ENCODE measurements at places on chromosomes 13 and 19.

GRCh38 chr13:70394031-70394548, 285.8 kb upstream of the KLHL1 start:
- no peak for DNase-seq

DNA sequence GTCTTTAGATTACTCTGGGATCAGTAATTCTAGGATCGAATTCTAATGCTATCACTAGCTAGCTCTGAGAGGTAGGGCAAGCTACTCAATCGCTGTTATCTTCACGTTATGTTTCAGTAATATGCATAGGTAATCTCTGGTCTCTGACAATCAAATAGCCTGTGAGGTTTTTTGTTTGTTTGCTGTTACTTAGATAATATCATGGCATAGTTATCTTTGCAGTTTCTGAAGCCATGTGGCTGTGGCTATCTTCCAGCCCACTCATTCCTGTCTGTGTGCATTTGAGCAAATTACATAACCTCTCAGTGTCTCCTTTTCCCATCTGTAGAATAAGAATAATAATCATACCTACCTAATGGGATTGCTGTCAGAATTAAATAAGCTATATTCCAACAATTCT, 330.2 kb downstream of the PCDH9 start:
- DNase-seq: no peak

DNA sequence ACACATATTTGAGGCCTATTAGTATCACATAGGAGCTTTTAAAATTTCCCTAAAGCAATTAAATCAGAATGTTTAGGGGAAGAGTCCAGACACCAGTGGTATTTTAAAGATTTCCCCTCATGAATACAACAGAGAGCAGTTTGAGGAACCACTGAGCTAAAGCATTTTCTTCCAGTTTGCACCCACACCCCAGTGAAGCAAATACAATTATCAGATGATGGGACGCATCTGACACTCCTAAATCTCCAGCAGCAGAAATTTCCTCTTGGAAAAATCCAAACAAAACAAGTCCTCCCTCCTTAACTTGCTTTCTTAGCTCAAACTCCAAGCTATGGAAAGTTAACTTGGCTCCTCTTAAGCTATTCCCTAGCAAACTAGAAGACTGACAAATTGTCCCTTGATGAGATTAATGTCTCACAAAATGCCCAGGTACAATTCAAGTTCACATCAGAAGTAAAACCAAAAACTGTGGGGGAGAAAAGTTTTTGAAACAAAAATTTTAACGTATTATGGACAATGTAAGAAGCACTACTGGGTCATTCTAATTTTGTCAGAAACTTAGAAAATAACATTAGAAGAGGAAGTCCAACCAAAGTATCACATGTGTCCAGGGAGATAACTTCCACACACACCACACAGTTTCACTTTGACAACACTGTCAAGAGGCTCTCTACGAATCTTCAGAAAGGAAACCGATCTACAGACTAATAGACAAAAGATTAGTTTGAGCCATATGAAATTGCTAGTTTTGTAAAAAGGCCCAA, 74.1 kb downstream of the ABCC4 start:
- DNase-seq: no peak

DNA sequence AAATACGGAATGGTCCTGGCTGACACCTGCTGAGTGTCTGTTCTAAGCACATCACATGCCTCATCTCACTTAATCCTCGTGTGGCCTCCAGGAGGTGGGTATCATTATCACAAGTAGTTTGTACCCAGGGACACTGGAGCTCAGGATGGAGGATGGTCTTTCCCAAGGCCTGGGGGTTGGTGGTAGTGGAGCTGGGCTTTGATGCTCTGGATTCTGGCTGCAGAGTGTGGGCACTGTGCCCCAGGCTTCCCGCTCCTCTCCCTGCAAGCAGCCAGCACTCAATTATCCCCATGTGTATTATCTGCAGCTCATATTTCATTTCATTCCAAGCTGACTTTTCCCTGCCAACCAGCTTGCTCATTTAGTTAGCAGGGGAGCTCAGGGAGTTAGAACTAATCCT, 52.1 kb downstream of the SIAH3 start:
- DNase-seq: no peak

DNA sequence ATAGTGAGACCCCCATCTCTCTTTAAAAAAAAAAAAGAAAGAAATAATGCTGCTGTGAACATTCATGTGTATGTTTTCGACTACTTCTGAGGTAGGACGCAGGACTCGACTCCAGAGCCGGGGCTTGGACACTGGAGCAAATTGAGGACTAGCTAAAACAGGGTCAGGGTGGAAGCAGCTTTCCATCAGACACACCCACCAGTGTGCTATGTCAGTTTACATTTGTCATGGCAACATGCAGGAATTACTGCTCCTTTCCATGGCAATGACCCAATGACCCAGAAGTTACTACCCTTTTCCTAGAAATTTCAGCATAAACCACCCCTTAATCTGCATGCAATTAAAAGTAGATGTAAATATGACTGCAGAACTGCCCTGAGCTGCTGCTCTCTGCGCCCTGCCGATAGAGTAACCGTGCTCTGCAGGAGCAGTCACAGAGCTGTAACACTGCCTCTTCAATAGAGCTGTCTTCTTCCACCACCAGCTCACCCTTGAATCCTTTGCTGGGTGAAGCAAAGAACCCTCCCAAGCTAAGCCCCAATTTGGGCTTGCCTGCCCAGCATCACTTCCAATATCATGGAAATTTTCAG, 61.6 kb upstream of the ZNF599 start:
- DNase-seq: no peak

- no peak for DNase-seq
Measured at GRCh38 chr13:106183410-106184065, 351.9 kb downstream of the EFNB2 start.

GRCh38 chr19:40862333-40862732, 12.1 kb upstream of the CYP2A6 start:
- DNase-seq: no peak

- DNase-seq: no peak
Measured at GRCh38 chr13:110855363-110855762, 59.5 kb downstream of the ANKRD10 start.

DNA sequence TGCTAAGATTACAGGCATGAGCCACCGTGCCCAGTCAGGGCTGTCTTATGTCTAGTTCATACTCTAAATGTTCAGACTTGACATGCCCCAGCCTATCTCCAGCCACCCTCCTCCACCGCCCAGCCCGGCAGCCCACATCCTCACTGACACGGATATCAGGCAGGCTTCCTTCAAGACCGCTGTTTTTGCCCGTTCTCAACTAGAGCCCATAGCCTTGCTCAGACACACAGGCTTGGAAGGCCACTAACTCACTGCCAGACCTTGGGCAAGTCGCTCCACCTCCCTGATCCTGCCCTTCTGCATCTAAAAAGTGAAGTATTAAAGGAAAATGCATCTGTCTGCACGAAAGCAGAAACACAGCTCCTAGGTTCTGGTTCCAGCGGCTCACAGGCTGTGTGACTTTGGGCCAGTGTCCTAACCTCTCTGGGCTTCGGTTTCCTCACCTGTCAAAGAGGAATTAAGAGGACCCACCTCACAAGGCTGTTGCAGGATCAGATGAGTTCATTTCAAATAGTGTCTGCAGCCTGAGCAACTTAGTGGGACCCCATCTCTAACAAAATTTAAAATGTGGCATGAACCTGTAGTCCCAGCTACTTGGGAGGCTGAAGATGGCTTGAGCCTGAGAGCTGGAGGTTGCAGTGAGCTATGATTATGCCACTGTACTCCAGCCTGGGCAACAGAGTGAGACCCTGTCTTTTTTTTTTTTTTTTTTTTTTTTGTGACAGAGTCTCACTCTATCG, 14.5 kb upstream of the CERS4 start:
- DNase-seq: no peak

DNA sequence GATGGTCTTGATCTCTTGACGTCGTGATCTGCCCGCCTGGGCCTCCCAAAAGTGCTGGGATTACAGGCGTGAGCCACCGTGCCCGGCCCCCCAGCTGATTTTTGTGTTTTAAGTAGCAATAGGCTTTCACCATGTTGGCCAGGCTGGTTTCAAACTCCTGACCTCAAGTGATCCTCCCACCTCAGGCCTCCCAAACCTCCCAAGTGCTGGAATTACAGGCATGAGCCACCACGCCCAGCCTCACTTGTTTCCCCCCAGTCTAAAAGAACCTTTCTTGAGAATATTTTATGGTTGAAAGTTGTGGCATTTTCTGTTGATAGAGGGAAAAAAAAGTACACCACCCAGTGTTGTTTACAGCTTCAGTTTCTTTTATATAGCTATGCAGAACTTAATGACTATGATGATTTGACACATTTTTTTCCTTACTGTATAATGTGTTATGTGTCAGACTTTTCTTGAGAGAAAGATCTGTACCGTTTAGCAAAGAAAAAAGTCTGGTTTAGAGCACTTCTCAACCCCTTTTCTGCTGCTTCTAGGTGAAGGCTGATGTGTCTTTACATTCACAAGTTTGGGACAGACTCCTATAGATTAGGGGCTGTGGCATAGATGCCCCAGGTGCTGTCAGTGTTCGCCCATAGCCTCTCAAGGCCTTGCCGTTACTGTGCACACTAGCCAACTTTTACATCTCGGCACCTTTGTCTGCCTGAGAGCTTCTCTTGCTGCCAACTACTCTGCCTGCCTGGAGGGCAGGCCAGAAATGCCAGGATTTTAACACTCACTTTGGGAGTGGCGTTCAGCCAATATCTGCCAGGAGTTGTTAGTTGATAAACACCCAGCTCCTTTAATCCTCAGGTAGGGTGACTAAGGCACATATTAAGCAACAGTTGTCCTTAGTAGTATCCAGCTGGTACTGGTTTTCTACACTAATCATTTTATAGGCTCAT, 33.0 kb downstream of the KCTD4 start:
- DNase-seq: no peak

GRCh38 chr13:30091035-30091434, 216.3 kb downstream of the KATNAL1 start:
- no peak for DNase-seq

DNA sequence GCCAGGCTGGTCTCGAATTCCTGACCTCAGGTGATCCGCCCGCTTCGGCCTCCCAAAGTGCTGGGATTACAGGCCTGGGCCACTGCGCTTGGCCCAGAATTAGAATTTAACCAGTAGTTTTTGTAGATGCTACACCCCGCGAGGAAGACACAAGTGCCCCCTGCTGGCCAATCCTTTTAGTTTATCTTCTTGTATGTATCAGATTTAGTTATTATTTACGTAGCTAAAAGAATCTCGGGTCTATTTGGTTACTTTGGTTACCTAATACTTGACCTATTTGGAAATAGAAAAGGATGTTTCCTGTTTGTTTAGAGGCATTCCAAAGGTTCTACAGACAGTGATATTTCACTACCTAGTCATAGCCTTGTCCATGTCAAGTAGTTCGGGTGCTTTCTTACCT, 22.0 kb downstream of the MUC16 start:
- no peak for DNase-seq

DNA sequence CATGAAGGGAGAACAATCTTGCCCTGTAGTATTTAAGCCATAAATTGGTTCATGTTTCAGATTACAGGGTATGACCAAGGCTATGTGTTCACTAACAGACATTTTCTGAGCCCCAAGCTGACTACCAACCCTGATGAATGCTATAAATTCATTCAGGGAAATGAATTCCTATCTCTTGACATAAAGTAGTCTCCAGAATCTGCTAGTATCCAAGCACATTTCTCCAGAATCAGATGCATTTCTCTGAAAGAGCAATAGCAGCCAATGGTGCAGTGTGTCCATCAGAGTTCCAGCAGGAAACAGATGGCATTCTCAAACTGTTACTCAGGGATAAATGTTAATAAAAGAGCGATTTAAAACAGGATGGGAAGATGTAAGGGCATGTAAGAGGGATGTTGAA, 226.4 kb downstream of the COG6 start:
- no peak for DNase-seq

GRCh38 chr13:76980075-76980718, 11.7 kb upstream of the CLN5 start:
- peak; percentile 90 for DNase-seq

DNA sequence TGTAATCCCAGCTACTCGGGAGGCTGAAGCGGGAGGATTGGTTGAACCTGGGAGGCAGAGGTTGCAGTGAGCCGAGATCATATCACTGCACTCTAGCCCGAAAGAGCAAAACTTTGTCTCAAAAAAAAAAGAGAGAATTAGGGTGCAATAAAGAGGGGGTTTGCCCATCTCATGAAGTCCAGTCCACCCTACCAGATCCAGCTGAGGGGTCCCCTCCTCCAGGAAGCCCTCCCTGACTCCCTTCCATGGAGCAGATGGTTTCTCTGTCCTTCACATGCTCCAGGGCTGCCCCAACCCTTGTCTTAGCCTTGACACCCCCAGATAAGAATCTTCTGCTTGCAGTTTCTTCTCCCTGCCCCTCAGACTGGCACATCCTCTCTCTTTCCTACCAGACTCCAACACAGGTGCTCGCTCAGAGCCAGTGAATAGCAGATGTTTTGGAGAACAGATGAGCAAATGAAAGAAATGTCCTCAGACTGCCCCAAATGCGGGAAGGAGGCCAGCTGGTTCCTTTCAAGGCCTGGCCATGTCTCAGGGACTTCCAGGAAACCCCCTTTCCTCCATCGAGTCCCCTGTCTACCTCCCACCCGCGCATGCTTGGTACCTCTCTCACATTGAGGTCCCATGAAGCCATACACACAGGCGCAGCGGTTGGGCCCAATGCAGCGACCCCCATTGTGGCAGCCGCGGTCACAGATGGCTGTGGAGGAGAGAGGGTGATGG, 5.0 kb downstream of the FBN3 start:
- no peak for DNase-seq

- no peak for DNase-seq
Measured at GRCh38 chr13:33033051-33033812, 17.0 kb downstream of the KL start.

DNA sequence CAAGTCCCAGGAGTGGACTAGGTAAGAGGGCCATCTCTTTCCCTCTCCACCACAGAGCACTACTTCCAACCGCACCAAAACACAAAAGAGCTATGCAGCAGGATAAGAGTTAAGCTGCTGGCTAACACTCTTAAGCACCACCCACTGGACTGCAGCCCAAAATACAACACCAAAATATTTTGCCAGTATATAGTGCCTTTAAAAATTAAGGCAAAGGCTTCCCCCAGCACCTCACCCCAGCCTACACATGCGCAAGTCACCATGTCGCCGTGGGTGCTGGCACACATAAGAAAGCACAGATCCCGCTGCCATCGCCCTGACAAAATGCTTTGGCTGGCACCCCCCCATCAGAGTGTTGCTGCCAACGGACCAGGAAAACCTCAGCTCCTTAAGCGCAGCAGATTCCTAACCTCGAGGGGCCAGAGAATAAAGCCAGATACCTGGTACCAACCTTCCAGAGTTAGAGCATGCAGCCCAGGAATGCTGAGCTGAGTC, 608.3 kb downstream of the PCDH17 start:
- no peak for DNase-seq

GRCh38 chr13:43180036-43180660, 156.8 kb downstream of the DNAJC15 start:
- DNase-seq: no peak

GRCh38 chr13:33642374-33643065, 175.4 kb upstream of the RFC3 start:
- DNase-seq: no peak

DNA sequence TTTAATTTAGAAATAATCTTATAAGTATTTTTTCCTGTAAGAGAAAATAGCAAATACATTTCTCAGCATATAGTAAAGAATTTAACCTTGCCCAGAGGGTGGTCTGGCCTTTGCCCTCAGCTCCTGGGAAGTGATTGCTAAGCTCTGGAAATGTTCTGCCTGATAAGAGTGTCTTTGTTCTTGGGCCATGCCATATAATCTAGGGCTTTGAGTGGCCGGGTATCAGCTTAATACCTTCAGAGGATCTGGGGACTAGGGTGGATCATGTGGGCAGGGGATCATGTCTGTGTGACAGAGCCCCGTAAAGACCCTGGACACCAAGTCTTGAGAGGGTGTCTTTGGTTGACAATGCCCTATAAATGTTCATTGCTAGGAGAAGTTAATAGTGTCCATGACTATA, 1032.4 kb upstream of the MIR17HG start:
- DNase-seq: no peak

All from D721Med (cell line).